Kasumi-1 (cell line): ENCODE measurements at places on chromosomes 2 and 18.
A peak's percentile ranks its signal among the peaks of the same experiment; 100 is the strongest.

DNA sequence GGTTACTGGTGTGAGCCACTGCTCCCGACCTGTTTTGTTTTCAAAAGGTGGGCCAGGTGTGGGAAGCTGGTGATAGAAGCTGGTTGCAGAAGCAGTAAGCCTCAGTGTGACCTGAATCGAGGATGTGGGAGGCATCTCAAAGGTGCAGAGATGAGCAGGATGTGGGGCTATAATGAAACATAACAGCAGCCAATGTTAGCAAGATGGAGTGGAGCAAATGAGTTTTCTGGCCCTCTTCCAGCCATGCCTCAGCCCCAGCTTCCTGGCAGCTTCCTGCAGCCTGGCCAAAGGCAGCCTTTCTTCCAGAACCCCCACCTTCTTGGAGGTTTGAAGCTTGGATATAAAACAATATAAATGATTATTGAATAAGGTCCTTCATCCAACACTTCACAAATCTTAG, 184.8 kb downstream of the NCK2 start:
- DNase-seq: peak; percentile 61

DNA sequence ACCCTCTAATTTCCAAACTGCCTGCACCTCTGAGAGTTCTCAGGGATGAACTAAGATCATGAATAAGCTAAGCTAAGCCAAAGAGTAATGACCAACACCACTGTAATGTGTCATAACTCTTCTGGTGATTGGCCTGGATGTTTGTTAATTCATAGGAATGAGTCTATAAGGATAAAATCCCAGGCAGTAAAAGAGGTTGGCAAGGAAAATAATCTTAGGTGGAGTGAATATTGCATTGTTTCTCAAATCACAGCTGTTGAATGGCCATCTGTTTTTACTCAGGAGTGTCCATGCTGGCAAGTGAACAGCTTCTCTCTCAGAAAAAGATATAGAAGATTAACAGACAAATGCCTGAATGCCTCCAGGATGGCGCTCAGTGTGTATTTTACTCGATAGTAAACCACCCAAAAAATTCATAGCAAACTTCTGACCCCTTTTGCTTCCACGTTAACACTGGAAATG, 60.8 kb upstream of the GLS start:
- DNase-seq: no peak

DNA sequence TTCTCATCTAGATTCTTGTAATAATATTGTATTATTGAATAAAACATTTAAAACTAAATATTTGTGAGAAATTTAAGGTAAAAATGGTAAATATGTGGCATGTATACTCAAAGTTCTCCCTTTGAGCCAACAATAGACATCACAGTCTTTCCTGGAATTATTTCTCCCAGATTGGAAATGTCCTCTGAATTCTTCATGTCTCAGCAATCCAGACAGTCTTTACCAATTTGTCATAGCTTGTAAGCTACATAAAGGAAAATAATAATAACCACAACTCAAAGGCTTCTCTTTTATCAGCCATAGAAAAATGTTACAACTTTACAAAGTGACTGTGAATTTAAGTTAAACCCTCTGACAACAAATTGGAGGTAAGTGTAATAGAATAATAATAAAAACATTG, 784.9 kb downstream of the EPHA4 start:
- DNase-seq: no peak

GRCh38 chr18:79826966-79827365, 29.2 kb downstream of the KCNG2 start:
- DNase-seq: no peak

GRCh38 chr2:237734905-237735623, 63.5 kb upstream of the RBM44 start:
- DNase-seq: no peak

GRCh38 chr18:63157293-63158011, 162.1 kb downstream of the BCL2 start:
- DNase-seq: no peak

GRCh38 chr18:58861353-58861752, 3.3 kb upstream of the ZNF532 start:
- DNase-seq: no peak

DNA sequence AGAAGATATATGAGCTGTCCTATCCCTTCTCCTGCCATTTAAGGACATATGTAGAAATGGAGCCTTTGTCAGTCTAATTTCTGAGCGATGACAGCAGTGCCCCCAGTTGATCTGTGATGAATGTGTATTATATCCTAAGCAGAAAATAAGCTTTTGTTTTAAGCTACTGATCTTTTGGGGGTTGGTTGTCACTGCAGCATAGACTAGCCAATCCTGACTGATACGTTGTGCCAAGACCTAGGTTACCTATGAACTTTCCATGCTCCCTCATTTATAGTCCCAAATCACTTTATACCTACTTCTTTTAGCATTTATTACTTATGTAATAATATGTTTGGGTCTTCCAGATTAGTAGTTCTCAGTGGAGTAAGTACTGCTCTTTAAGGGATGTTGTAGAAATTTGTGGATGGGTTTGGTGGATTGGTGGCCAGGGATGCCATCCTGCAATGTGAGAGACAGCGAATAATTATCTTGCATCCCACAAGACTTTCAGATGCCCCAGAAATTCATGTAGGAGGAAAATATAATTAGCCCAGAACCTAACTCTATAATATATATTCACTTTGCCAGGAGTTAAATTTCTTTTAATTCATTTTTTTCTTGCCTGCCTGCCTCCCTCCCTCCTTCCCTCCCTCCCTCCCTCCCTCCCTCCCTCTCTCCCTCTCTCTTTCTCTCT, 11.8 kb downstream of the SMAD4 start:
- no peak for DNase-seq

GRCh38 chr18:12702221-12703095, at the start of the genes CEP76 and PSMG2:
TSS of gene CEP76 (minus strand) at chr18:12702723. CDS start at chr18:12702548, 175 bp downstream.
TSS of gene PSMG2 (plus strand) at chr18:12703042. CDS start at chr18:12703108, 66 bp downstream.
- peak; percentile 70 for DNase-seq

GRCh38 chr2:71891155-71891554, 256.5 kb downstream of the CYP26B1 start:
- no peak for DNase-seq

DNA sequence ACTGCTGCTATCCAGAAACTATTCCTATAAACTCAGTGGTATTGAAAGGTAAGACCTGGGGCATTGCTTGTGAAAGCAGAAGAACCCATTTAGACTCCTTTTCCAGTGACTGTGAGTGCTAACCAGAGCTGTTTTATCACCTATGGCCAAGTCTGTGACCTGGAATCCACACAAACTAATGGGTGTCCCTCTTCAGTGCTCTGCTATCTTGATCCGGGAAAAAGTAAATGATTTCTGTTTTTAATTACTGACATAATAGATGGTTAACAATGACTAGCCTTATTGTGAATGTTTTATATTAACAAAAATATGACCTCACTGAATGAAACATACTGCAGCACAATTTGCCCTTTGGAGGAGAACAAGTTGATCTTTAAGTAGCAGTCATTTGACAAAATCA, 251.6 kb upstream of the MC4R start:
- no peak for DNase-seq

DNA sequence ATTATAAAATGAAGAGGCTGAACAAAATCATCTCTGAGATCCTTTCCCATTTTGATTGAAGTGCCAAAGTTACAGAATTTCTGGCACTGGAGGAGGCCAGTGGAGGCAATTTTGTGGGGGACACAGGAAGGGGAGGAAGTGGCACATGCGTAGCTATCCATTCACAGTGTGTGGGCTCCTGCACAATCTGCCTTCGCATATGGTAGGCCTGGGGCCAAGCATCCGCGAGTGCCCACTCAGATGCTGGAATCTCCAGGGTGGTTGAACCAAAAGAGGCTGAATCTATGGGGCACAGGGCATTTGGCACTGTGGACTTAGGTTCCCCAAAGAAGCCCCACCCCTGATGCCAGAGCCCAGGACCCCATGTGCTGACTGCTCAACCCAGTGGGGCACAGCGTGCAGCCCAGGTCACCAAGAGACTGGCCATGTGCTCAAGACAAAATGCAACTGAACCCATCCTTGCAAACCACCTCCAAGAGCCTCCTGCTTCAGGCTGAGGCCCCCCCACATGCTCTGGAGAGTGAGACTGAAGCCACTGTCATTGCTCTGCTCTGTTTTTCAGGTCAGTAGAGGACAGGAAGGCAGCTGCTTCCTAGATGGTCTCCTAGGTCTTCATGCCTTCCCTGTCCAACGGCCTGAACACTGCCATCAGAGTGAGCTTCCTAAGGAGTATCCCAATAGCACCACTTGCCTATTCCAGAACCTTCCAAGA, 28.5 kb downstream of the ST8SIA5 start:
- no peak for DNase-seq

DNA sequence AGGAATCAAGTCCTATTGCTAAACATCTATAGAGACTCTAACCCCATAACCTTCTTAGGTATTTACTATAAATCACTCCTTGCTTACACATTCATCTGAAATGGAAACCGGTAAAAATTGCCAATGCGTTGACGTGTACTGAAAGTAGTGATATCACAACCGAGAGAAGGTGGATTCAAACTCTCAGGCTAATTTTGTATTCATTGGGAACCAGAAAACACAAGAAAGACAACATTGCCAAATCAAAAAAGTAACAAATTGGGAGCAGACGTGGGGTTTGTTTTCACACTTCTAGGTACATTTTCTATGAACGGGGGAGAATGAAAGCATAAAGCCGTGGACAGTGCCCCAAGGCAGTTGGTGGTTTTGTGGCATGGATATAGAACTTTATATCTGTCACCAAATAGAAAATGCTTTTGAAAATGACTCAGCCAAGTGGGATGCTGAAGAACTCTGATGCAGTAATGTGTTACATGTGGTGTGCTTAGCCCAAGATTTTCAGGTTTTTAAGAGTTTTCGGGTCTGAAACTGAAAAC, 155.1 kb upstream of the RASGRP3 start:
- DNase-seq: no peak

- DNase-seq: peak; percentile 61
Observed at GRCh38 chr18:70469916-70470315, 181.1 kb downstream of the SOCS6 start.
